ENCODE measurements at places on chromosomes 3 and 15. TPM values are rescaled to one million over a fixed set of nuclear protein-coding genes. Genes with fewer than 3 reads are reported as not detected.
A peak's percentile ranks its signal among the peaks of the same experiment; 100 is the strongest.

DNA sequence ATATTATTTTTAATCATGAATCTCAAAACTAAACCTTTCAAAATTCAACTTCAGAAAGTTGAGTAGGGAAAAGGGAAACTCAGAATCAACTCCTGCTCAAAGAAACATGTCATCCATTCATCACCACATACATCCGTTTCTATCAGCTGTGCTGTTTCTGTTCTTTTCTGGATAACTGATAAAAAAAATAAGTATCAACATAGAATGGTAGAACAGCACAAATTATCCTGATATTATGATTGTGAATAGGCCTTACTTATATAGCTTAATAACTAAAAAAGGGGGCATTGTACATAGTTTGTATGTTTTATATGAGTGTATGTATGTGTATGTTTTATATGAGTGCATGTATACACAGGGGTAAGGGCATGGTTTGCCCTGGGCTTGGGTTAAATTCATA, 3.1 kb downstream of the TM4SF1 start:
- no peak for DNase-seq

GRCh38 chr3:174330303-174330702, 528.8 kb upstream of the NAALADL2 start:
- no peak for DNase-seq

- no peak for DNase-seq
These were observed 480.1 kb upstream of the SGO1 start for GRCh38 chr3:20666091-20666490.

GRCh38 chr15:35858707-35859106, 312.7 kb upstream of the DPH6 start:
- no peak for DNase-seq

DNA sequence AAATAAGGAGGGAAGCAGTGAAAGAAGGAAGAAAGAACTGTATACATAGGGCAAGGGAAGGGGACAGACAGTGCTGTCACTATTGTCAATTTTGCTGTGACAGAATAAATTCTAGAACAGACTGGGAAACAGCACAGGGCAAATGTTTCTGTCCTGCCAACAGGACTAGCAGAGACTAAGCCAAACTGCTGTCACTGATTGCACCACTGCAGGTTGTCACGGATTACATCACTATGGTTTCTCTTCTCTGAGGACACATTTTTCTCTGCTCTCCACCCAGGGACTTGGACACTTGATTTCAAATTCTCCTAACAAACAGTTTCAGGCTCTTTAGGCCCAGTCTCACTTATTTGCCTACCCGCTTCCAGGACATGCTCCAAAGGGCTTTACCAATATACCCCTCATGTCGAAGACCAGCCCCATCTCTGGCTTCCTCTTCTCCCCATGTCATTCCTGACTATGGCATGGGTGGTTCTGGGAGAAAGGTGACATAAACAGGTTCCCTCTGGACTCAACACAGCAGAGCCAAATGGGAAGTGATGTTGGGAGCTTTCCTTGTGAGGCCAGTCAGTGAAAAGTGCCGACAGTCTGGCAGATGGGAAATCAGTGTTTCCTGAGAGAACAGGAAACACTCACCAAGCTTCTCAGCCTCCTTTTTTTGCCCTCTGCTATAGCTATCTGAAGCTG, 70.2 kb upstream of the ST3GAL6 start:
- DNase-seq = no peak

- DNase-seq = no peak
These were observed 976.0 kb downstream of the ROBO1 start for GRCh38 chr3:78791753-78792152.

- no peak for DNase-seq
These were observed 45.1 kb downstream of the KPNA1 start for GRCh38 chr3:122469659-122470058.

GRCh38 chr15:55270291-55270690, 19.3 kb downstream of the RAB27A start:
- DNase-seq = peak; percentile 30

- DNase-seq = no peak
These were observed 147.9 kb upstream of the GAP43 start for GRCh38 chr3:115475178-115476041.

GRCh38 chr3:94304954-94305353, 242.1 kb downstream of the NSUN3 start:
- no peak for DNase-seq

- peak; percentile 46 for DNase-seq
These were observed 32.6 kb downstream of the PLCL2 start for GRCh38 chr3:16917256-16917935.

DNA sequence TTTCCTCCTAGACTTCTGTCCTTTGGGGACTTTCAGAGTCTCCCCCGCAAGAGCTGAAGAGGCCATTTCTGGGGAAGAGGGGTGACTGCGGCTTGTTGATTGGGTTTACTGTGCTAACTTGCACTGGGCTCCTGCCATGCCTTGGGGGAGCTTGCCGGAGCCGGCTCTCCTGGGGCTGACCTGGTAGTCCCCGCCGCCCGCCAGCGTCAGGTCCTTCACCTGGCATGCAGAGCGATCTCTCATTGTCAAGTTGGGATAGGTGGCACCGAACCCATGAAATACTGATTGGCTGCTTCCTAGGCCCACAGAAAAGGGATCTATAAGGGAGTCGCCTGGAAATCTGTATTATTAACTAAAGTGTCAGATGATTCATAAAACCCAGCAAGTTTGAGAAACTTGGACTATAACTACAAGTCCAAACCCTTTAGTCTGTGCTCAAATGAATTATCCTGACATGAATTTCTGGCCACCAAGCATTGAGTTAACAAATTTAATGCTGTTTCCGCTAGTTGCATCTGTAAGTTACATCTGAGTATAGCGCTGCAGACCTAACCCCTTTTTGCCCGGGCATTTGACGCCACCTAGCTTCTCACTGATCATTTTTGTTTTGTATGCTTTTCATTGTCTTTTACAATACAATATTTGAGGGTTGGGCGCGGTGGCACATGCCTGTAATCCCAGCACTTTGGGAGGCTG, 607 bp upstream of the IMP3 start:
- peak; percentile 79 for DNase-seq

DNA sequence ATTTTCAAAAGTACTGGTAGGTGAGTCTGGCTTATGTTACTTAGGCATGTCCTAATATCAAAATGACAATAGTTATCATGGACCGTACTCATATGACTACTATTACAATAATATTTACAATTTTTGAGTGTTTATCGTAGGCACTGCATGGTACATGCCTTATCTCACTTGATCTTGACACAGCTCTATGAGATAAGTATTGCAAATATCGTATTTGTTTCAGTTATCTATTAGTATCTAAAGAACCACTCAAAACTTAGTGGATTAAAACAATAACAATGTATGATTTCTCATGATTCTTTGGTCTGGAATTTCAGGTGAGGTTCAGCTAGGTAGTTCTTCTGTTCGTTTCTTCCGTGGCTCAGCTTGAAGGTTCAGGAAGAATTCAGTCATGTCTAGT, 59.7 kb upstream of the XCR1 start:
- DNase-seq = no peak

DNA sequence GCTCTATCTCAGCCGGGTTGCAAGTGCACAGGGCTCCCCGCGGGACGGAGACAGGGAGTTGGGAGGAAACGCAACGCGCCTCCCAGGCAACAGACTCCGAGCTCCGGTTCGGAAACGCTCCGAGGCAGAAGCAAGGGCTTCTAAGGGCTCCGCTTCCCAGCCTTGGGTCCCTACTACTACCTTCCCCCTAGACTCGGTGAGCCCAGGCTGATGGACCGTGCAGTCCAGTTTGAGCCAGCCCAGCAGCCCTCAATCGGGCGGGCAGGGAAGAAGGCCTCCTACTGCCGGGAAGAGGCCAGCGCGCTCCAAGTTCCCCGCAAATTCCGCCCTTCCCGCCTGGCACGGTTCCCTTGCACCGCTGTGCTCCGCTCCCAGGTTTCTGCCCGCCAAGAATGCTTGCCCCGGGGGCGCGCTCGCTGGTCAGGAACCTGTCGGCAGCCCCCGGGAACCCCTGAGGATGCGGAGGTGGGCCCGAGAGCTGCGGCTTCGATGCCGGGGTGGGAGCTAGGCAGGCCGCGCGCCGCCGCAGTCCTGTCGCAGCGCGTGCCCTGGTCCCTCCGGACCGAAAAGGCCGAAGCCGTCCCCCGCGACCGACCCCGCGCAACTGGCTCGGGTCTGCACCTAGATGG, 728 bp downstream of the TRANK1 start:
- peak; percentile 55 for DNase-seq

GRCh38 chr3:51678186-51678585, 7.1 kb downstream of the TEX264 start:
- DNase-seq = no peak

- DNase-seq = no peak
These were observed 80.7 kb downstream of the FMN1 start for GRCh38 chr15:33113666-33114373.

GRCh38 chr3:177622520-177622919, 425.2 kb upstream of the TBL1XR1 start:
- no peak for DNase-seq

- DNase-seq = no peak
These were observed 629.2 kb upstream of the AGTR1 start for GRCh38 chr3:148068466-148068865.

GRCh38 chr3:40718209-40718608, 193.4 kb downstream of the ZNF621 start:
- no peak for DNase-seq

DNA sequence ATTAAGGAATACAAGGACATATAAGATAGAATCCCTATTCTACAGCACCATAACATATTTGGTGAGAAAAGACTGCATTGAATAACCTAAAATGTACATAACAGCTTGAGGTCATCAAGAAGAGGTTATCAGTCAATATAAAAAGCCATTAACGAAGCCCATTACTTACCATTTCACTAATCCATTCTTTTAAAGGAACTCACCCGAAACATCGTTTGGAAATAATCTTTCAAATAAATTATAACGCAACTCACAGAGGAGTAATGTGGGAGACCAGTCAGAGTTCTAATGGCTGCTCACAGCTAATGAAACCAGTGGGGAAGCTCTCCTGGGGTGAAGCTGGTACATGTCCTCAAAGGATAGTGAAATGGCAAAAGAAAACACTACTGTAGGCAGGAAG, 188.4 kb downstream of the TBC1D5 start:
- DNase-seq = no peak

GRCh38 chr3:143644370-143645089, 203.7 kb downstream of the SLC9A9 start:
- DNase-seq = peak; percentile 45

GRCh38 chr15:99998661-99999101, 265.4 kb upstream of the LYSMD4 start:
- no peak for DNase-seq

GRCh38 chr3:65473736-65474135, 565.0 kb downstream of the MAGI1 start:
- DNase-seq = no peak

DNA sequence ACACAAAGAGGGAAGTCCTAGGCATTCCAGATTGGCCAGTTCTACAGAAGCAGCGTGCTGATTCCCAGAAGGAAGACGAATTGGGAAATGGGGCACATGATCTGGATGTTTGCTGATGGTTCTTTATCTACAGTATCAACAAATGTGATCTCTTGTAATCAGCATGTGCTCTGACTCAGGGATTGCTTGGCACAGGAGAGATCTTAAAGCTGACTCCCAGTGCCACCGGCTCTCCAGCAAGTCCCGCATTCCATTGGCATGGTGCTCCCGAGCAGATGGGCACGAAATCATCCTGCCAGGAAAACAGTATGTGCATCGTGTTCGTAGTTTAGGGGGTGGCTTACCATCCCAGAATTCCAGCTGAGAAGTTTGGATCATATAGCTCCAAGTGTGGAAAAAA, 259.9 kb upstream of the NR2F2 start:
- no peak for DNase-seq

DNA sequence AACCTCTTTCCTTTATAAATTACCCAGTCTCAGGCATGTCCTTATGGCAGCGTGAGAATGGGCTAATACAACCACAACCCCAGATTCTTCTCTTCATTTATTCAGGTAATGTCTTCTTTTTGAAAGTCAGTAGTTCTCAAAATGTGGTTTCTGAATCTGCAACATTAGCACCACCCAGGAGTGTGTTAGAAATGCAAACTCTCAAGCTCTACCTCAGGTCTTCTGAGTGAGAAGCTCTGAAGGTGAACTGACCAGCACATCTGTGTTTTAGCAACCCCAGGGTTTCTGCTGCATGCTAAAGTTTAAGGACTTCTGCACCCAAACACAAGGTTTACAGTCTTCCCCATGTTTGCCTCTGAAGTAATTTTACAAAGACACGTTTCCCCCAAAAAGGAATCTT, 22.3 kb upstream of the TRIM59 start:
- DNase-seq = no peak

DNA sequence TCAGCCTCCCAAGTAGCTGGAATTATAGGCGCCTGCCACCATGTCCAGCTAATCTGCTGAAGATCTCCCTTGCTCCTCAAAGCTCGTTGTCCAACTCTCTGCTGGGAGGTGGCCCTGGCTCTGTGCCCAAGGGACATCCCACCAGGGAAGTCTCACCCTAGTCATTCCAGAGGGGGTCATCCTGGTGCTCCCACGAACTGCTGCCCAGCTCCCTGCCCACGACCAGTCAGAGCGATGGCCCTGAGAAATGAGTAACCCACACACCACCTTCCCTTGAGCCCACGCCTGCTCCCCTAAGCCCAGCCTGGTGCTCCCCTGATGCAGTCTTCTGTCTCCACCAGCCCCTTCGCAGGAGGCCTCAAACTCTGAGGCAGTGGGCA, 5.2 kb downstream of the KLHL25 start:
- no peak for DNase-seq

The SAMD7 gene
- not detected for total RNA-seq

The NOX5 gene
- total RNA-seq = not detected

The ANKRD63 gene
- not detected for total RNA-seq

The GOLGB1 gene
- 19.5 TPM for total RNA-seq

The CD276 gene
- total RNA-seq = 3.0 TPM

The TLE3 gene
- 97.6 TPM for total RNA-seq

The MESD gene
- 21.7 TPM for total RNA-seq

The TRIM59 gene
- total RNA-seq = 42.2 TPM

The GXYLT2 gene
- total RNA-seq = not detected

The DLL4 gene
- 0.18 TPM for total RNA-seq

The TJP1 gene
- not detected for total RNA-seq

The EOMES gene
- total RNA-seq = 0.25 TPM

The PIF1 gene
- 36.3 TPM for total RNA-seq

The CFAP20DC gene
- 3.5 TPM for total RNA-seq

The CLDN18 gene
- not detected for total RNA-seq

The HESX1 gene
- total RNA-seq = 0.79 TPM
